ENCODE measurements at places on chromosomes 2 and 18. TPM values are rescaled to one million over a fixed set of nuclear protein-coding genes. Genes with fewer than 3 reads are reported as not detected.

The ST8SIA5 gene
- not detected for total RNA-seq

The UGT1A5 gene
- total RNA-seq = not detected

The IL1R1 gene
- 136 TPM for total RNA-seq

The RAX gene
- not detected for total RNA-seq

The GPR39 gene
- 8.2 TPM for total RNA-seq

Data from breast epithelium (tissue), 4 donors.